NCI-H1417 treated with DMSO at 0.1 percent for 48 hours (cell line): ENCODE measurements at places on chromosomes 5 and 9.

DNA sequence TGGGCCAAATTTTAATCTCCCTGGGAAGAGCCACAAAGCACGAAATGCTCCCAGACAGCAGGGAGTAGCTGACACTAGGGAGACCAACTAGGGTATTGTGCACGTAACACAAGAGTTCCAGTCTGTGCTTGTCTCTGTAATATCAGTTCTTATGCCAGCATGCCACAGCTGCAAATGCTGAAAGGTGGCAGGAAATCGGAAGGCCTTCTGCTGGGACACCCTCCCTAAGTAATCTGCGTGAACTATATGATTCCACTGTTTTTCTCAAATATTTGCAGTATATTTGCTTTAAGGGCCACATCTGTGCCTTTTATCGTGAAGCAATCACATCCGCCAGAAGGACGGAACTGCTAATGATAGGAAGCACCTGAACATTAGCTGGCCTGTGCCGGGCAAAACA, 12.6 kb downstream of the VLDLR start:
- DNase-seq: no peak

DNA sequence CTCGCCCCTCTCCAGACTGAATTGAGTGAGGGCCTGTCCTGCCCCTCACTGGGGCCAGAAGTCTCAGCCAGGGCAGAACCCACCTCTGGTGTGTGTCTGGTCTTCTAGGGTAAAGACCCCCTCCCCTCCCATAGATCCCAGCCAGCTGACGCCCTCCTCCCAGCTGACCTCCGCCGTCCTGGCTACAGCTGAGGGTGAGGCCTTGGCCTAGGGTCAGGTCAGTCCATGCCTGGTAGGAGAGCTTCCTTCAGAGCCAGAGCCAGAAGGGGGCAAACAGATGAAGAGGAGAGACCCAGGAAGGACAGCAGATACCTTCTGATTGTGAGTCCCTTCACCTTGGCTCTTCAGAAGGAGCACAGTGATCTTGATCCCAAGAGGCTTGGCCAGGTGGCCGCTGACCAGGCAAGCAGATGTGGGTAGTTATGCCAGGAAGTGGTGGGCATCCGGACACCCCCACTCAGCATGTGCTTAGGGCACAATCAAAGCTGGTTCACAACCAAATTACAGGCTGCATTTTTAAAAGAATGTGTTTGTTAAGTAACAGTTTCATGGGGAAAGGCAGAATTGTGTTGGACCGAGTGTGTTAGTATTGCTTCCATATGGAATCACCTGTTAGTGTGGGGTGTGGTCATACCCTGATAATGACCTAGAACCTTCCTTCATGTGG, 29.9 kb downstream of the JADE2 start:
- DNase-seq: no peak

- no peak for DNase-seq
Observed at GRCh38 chr5:132053483-132053882, 7.0 kb upstream of the IL3 start.

GRCh38 chr9:25677301-25678146, 720 bp downstream of the TUSC1 start:
- no peak for DNase-seq

DNA sequence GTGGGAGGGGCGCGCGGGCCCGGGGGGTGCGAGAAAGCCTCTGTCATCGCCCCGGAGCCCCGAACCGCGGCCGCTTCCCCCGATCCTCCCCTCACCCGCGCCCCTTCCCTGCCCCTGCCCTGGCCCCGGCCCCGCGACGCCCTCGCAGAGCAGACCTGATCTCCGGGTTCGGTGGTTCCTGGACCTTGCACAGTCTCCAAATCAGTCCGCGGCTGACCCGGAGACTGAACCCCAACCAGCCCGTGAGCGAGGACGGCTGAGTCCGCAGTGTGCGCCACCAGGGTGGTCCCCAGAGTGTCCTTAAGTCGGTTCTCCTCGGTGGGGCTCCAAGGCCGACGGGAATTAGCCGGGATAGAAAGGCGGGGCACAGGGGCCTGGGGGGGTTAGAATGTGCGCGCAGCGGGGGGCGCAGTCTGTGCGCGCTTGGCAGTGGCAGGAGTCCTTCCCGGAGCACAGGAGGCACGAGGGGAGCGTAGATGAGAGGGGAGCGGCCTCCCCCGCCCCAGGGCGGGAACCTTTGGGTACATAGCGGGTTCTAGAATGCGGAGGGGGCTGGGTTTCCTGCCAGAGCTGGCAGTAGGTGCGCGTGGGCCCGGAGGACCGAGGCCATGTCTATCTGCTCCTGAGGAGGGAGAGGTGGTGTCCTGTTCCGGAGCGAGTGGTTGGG, 779 bp downstream of the PKN3 start:
- no peak for DNase-seq

- no peak for DNase-seq
Observed at GRCh38 chr9:109319626-109320241, 1.1 kb downstream of the EPB41L4B start.

DNA sequence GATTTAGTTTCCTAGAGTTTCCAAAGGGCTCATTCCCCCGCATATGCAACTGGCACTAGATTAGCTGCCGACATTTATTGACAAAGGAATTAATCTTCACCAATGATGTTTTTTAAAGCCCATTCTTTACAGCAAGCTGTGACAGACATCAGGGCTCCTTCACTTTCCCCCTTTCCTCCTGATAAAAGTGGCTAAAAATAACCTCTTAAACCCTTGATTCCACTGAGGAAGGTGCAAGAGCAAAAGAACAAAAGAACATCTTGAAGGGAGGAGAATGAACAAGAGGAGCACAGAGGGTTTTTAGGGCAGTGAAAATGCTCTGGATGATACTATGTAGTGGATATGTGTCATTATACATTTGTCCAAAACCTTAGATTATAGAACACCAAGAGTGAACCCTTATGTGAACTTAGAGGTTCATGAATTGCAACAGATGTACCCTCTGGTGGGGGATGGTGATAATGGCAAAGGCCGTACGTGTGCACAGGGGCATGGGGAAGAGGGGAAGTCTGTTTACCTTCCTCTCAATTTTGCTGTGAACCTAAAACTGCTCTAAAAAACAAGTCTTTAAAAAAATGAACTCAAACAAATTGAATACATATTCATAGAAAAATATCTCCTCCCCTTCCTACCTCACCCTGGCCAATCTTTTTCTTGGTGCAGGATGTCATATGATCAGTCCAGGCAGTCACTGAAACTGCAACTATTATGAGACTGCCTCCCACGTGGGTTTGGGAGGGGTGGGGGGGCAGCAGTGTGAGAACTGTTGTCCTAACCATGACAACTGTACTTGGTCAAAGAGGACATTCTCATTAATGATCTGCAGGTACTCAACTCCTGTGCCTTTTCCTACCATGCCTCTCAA, 83.0 kb downstream of the MARCHF3 start:
- no peak for DNase-seq

- no peak for DNase-seq
Observed at GRCh38 chr5:94944160-94944559, 325.7 kb downstream of the SLF1 start.

- no peak for DNase-seq
Observed at GRCh38 chr5:172245046-172245445, 38.5 kb downstream of the UBTD2 start.

DNA sequence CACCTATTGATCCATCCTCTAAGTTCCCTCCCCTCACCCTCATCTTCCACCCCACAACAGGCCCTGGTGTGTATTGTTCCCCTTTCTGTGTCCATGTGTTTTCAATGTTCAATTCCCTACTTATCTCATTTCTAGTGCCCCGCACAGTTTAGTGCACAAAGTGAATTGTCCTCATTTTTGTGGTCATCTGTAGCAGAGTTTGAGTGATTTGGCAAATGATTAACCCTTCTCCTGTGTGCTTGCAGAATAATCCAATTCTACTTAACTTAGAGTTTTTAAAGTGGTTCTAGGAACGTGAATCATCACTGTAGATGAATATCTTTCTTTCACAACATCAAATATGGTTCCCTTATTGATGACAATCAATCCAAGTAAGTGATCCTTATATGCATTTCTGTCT, 6.3 kb upstream of the HAPLN1 start:
- no peak for DNase-seq

DNA sequence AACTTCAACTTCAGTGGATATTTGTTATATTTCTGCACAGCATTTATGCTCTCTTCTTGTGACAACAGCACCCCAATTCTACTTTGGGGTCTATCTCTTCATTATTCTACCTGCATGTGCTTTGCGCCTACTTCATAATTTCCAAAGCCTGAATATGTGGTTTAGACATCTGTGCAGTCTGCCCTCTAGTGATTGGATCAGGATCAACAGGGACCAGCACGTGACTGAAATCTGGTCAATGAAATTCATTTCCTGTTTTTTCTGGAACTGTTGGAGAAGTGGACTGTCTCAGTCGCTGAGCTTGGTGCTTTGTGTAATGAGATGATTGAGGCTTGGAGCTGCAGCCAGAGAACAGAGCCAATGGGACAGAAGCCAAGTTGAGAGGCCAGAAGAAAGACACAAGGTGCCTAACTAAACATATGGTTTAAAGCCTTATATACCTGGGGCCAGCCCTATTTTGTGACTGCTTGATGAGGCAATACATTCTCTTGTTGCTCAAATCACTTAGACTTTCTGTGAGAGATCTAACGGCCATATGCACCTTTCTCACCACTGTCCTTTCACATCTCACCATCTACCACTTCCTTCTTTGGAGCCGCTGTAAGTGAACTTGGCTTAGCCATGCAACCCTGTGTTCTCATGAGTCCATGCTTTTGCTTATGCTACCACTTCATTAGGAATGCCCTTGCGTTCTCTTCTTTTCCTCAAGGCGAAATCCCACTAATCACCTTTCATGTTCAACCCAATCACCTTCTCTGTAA, 68.8 kb upstream of the PPP2R2B start:
- no peak for DNase-seq

- DNase-seq: no peak
Observed at GRCh38 chr5:55763746-55764420, 26.0 kb downstream of the DDX4 start.

GRCh38 chr5:28253431-28253830, 1215.0 kb upstream of the CDH9 start:
- no peak for DNase-seq

- no peak for DNase-seq
Observed at GRCh38 chr5:100828898-100829356, 74.2 kb downstream of the ST8SIA4 start.
